HT1080 (cell line): ENCODE measurements at places on chromosomes 5 and 9. TPM values are rescaled to one million over a fixed set of nuclear protein-coding genes. Genes with fewer than 3 reads are reported as not detected.
A peak's percentile ranks its signal among the peaks of the same experiment; 100 is the strongest.

DNA sequence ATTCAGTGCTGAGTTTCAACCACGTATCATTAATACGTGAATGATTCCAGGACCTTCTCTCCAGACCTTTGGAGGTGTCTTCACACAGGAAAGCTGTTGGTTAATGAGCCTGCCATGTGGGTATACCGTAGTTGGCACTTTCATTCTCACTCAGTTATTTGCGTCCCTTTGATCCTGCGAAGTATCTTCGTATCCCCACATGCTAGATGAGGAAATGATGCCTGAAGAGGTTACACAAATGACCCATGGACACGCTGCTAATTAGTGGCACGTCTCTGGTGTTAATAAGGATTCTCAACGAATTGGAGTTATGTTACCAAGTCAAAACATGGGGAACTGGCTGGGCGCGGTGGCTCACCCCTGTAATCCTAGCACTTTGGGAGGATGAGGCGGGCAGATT is 65.7 kb upstream of the GNE start:
- no peak for DNase-seq

DNA sequence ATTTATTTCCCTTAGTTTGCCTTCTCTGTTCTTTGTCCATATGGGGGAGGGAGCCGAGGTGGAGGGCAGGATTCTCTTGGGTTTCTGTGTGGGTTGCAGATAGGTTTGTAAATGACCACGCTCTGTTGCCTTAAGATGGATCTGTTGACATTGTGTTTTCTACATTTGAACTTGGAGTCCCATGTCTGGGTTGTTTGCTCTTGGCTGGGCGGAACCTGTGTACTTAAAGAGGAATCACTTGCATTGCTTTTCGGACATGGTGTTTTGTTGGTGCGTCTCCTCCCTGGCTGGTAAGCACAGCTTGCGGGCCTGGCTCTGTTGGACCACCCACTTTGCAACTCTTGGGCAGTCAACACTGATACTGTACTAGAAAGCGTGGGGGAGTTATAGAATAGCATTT is 45.9 kb downstream of the EHMT1 start:
- DNase-seq, result no peak

- peak; percentile 50 for DNase-seq
Observed at GRCh38 chr5:119275146-119275545, 80.7 kb upstream of the TNFAIP8 start.

DNA sequence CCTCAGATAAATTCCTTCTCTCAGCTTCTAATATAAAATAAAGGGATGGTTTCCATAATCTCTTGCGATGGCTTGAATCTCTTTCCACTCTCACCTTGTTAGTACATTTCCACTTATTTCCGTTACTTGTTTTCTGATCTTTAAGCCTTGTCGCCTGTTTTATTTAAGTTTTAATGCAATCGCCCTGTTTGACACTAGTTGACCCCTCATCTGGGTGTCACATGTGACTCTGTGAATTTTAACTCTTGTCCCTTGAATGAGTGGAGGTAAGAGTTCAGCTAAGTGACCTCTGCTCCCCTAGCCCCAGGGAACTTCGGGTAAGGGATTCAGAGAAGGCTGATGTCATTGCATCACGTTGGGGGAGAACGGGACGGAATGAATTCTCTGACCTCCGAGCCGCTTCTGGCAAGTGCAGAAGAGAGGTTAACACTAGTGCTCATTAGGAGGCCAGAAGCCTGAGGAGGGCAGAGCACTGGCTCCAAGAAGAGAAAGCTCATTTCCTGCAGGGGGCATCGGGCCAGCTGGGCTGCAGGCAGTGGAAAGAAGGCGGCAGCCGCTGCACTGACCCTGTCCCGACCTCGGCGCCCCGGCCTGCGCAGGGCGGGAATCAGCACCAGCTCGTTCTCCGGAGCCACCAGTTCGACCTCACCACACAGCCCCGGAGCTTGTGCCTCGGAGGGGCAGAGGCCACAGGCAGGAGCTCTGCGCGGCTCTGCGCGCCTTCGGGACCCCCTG is 569 bp downstream of the HINT2 start:
- DNase-seq, result peak; percentile 67

DNA sequence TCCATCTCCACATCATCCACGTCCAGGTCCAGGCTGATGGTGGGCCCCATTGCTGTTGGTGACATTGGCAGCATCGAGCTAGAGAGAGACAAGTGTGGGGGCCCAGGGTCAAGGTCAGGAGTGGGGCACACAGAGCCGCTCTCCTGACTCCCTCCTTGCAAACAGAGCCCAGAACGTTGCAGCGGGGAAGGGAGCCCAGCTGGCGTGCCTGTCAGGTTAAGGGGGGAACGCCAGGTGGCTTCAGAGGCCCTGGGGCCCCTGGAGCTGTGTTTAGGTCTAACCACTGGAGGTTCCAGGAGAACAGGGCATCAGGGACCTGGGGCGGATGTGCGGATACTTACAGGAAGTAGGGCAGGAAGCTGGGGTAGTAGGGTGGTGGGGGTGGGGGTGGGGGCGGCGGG is 7.5 kb downstream of the RNF44 start:
- DNase-seq, result no peak

GRCh38 chr5:57174128-57174889 is 450 bp downstream of the GPBP1 start:
- DNase-seq, result peak; percentile 21

The GOLGA1 gene
- total RNA-seq, result 7.8 and 13.2 TPM in 2 replicates

The CENPP gene
- 16.0 TPM in 2 replicates for total RNA-seq

The SMIM3 gene
- total RNA-seq, result 4.4 and 5.9 TPM in 2 replicates

The MEGF10 gene
- 1.1 and 2.7 TPM in 2 replicates for total RNA-seq
